ENCODE measurements at places on chromosomes 5 and 9.
A peak's percentile ranks its signal among the peaks of the same experiment; 100 is the strongest.

- peak; percentile 82 for DNase-seq
Observed at GRCh38 chr9:13110766-13111417, 168.6 kb downstream of the MPDZ start.

DNA sequence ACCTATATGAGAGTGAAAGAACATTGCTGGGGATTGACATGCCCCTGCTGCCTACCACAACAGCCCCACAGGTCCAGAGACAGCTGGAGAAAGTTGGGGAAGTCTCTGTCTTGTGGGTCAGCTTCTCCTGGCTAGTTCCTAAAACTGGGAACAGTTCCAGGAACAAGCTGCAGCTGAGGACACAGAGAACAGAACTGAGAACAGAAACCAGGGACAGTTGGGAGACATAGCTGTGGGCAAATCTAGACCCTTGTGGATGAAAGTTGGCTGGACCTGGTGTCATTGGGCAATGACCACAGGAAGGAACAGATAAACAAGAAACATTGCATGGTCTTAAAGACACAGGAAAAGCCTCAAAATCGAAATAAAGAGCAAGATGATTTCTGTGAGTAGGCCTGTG is 58.3 kb upstream of the MOCS2 start:
- peak; percentile 28 for DNase-seq

DNA sequence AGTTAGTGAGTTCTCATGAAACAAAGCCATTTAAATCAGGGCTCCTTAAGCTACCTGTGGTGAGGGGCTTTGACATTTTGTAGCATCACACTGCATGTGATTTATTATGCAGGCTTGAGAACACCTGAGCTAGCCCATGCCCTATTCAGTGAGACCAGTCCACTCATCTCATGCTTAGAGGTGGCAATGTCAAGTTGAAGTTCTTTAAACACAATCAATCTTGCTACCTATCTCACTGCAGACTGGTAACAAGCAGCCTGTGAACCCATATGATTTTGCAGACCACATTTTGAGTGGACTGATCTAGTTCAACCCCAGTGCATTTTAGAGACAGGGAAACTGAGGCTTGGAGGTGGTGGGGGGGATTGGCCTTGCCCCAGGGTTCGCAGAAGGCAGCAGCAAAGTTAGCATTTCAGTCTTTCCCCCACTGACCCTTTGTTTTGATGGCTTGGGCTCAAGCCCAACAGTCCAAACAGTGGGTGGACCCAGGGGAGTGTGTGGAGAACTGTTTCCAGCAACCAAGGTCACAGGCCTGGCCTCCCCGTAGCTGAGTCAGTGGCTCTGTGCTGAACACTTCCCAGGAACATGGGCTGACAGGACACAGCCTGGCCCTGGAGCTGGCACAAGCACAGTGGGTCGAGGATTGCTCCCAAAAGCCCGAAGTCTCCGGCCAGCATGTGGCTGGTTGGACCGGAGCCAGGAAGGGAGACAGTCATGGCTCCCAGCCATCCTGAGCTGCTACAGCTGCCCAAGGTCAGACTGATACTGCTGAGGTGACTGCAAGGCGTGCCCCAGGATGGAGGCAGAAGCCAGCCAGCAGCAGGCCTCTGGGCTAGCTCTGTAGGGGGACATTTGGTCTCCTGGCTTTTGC is 95.3 kb downstream of the RGS3 start:
- DNase-seq, result peak; percentile 58

- DNase-seq, result no peak
Observed at GRCh38 chr9:23577611-23578010, 248.4 kb downstream of the ELAVL2 start.

DNA sequence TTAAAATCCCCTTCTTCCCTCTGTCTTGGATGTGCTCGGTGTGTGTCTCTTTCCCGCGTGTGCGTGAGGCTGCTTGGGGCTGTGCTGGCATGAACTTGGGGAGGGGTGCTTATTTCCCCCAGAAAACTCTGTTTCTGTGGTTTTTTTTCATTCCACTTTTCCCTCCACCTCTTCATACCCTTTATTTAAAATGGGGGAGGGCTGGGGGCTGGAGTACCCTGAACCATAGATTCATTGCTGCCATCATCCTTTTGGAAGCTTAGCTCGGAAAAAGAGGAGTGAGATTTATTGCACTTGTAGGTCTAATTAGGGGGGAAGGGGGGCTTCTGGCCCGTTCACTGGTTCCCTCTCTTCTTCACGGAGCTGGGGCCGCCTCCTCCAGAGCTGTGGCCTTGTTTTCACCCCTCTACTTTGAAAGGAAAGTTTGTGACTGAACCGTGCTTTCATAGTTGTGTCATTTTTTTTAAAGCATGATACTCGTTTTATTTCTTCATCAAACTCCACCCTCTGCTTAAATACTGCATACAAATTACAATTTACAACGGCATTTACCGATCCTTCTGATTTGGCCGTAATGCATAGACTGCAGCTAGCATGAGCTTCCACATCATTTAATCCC is 2.9 kb downstream of the NR2F1 start:
- DNase-seq, result peak; percentile 61

DNA sequence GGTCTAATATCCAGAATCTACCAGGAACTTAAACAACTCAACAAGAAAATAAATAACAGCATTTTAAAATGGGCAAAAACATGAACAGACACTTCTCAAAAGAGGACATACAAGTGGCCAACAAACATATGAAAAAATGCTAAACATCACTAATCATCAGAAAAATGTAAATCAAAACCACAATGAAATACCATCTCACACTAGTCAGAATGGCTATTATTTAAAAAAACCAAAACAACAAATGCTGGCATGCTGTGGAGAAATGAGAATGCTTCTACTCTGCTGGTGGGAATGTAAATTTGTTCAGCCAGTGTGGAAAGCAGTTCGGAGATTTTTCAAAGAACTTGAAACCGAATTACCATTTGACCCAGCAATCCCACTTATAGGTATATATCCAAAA is 63.1 kb downstream of the ADAMTS6 start:
- DNase-seq, result peak; percentile 32

GRCh38 chr9:2362150-2362549 is 259.4 kb upstream of the VLDLR start:
- no peak for DNase-seq

DNA sequence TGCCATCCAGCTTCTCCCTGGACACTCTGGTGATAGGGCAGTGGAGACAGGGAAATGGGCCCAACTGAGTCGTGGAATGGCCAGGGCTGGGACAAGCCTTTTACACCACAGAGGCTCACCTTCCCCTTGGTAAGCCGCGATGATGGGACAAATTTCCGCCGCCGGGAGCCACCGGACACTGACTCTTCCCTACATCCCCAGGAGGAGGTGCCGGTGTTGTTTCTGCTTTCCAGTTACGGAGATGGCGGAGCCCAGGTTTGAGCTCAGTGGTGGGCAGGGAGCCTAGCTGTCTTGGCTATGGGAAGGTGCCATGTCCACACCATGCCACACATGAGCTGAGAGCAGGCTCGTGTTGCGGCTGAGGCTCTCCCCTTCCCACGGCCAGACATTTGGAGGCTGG is 19.9 kb upstream of the WNK2 start:
- DNase-seq, result no peak

- no peak for DNase-seq
Observed at GRCh38 chr9:1982074-1982473, 33.1 kb upstream of the SMARCA2 start.

GRCh38 chr5:166719991-166720390 is 1571.5 kb upstream of the WWC1 start:
- no peak for DNase-seq

GRCh38 chr5:53405396-53405795 is 75.0 kb upstream of the FST start:
- no peak for DNase-seq

GRCh38 chr5:95989283-95990048 is 27.8 kb upstream of the ELL2 start:
- DNase-seq, result no peak

DNA sequence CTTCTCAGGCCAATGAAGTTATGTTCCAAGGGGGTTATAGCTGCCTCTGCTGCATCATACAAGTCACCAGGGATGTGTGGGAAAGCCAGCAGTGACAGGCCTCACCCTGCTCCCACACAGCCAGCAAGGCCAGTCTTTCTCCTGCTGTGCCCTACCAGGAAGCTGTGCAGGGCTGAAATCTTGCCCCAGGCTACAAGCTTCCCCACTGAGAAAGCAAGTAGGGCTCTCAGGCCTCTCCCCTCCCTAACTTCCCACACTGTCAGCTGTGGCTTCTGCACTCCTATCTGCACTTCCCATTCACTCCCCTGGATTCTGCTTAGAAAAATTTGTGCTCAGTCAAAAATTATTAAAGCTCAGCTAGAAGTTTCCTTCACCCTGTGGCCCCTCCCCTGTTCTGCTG is 611.2 kb upstream of the ZNF608 start:
- no peak for DNase-seq

DNA sequence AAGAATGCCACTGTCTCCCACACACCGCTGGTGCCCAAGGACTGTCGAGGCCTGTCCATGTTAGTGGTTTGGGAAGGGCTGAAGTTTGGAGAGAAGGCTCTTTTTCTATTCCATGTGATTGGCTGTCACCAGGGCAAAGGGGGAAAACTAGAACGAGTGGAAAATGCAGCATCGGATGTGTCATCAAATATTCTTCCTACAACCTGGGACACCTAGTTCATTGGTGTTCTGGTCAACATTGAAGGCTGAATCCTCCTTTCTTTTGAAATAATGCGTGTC is 53.2 kb downstream of the PIK3R1 start:
- DNase-seq, result no peak

GRCh38 chr9:77433675-77434445 is 214.3 kb downstream of the GNA14 start:
- peak; percentile 86 for DNase-seq

- peak; percentile 50 for DNase-seq
Observed at GRCh38 chr5:144191998-144192397, 21.3 kb downstream of the KCTD16 start.

DNA sequence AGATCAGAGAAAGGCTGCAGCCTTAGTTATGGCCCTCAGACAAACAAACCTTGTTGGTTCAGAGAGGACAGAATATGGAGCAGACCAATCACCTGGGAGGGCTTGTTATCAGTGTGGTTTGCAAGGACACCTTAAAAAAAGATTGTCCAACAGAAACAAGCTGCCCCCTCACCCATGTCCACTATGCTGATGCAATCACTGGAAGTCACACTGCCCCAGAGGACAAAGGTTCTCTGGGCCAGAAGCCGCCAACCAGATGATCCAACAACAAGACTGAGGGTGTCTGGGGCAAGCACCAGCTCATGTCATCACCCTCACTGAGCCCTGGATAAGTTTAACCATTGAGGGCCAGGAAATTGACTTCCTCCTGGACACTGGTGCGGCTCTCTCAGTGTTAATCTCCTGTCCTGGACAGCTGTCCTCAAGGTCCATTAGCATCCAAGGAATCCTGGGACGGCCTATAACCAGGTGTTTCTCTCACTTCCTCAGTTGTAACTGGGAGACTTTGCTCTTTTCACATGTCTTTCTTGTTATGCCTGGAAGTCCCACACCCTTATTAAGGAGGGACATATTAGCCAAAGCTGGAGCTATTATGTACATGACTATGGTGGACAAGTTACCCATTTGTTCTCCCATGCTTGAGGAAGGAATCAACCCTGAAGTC is 36.9 kb upstream of the TBCA start:
- DNase-seq, result no peak

All from astrocyte of the hippocampus (primary cell).